ENCODE measurements at places on chromosomes 2 and 18.

DNA sequence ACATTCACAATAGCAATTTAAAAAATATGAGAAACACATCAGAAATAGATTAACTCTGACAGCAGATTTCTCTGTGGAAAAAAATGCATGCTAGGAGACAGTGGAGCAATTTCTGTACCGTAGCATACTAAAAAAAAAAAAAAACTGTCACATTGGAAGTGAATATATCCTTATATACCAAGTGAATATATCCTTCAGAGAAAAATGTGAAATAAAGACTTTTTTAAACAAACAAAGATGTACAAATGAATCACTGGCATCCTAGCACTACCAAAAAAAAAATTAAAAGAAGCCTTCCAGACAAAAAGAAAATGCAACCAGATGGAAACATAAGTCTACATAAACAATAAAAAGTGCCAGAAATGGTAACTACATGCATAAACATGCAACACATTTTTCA, 169.4 kb downstream of the NBAS start:
- DNase-seq, result no peak

DNA sequence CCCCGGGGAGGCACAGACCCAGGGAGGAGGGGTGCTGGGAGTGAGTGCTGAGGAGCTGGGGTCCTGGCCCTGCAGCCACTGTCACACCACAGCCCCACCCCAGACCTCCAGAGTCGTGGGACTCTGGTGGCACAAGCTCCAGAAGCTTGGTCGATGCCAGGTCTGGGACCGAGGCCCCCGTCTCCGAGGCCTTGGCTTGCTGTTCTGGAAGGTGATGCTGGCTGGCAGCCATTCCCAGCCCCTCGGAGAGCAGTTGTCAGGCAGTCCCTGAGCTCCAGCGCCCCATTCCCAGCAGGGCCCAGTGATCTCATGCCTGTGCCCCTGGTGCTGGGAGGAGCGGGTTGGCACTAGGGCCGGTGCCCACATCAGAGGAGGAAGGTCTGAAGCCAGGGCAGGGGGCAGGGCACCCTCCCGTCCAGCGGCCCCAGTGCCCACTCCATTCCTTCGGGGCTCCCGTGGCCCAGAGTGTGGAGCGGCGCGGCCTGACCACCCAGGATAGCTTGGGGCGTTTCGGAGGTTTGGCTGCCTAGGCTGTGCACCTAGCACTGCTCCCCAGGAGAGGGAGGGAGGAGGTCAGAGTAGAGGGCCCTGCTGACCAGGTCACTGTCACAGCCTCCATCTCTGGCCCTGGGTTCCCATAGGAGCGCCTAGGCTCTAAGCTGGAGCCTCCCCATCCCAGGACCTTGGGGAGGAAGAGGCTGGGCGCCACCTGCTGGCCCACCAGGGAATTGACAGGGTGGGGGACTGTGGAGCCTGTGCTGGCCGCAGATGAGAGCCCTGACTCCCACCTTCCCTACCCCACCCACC, 16.8 kb upstream of the ALPI start:
- peak; percentile 45 for DNase-seq

GRCh38 chr2:80926168-80926567, 621.6 kb upstream of the LRRTM1 start:
- no peak for DNase-seq

DNA sequence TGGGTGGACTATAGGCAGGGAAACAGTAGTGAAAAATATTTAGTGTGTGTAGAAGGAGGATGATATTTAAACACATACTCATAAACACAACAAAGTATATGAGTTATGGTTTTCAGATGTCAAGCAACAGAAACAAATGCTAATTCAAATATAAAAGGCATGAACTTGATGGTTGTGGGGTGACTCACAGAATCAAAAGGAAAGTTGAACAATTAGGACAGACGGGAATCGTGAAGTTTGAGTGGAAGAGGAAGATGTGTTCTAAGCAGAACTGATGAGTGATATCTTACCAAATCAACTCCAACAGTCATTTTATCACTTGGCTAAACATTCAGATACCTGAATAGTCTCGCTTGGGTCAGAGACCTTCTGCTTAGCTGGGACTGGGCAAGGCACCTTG, 53.6 kb upstream of the ITGA6 start:
- DNase-seq, result no peak

DNA sequence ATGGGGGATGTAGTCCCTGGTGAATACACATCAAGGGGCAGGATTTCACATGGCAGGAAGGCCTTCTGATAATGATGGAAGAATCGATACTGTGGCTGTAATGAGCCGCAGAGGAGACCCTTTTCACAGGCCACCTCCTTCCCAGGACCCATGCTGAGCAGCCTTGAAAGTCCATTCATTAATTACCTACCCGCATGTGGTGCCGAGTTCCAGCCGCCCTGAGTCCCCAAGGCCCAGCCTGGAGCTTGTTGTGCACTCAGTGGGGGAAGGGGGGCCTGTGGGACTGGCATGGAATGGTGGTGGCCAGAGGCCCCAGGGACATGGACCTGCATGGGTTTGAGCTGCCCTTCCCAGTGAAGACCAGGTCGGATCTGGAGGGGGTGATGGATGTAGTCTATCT, 25.5 kb downstream of the ASB18 start:
- no peak for DNase-seq

DNA sequence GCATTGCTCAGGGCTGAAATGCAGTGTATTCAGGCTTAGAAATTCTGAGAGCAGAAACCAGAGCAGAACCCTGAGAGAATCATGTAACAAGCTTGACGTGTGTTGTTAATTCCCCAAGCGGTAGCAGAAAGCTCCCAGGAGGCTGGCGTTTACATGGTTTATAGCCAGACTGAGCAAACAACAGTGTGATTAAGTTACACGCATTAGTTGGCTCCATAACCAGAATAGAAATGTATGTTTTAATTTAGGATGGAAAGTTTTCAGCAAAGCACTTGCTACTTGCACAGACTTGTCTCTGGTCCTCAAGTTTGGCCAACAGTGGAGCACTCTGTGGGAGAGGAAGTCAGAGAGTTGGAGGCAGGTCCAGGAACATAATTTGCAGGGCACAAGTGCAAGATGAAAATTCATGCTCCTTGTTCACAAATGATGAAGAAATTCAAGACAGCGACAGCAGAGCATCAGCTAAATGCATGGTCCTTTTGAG, 69.3 kb downstream of the MAPK4 start:
- DNase-seq, result no peak

DNA sequence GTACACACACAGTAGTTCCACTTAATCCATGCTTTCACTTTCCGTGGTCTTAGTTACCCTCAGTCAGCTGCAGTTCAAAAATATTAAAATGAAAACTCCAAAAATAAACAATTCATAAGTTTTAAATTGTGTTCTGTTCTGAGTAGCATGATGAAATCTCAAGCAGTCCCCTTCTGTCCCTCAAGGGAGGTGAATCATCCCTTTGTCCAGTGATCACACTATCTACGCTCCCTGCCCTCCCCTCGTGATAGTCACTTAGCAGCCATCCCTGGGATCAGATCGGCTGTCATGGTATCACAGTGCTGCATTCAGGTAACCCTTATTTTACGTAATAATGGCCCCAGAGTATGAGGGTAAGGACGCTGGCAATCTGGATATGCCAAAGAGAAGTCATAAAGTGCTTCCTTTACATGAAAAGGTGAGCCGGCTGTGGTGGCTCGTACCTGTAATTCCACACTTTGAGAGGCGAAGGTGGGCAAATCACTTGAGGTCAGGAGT, 5.8 kb upstream of the RTN4 start:
- DNase-seq, result no peak

DNA sequence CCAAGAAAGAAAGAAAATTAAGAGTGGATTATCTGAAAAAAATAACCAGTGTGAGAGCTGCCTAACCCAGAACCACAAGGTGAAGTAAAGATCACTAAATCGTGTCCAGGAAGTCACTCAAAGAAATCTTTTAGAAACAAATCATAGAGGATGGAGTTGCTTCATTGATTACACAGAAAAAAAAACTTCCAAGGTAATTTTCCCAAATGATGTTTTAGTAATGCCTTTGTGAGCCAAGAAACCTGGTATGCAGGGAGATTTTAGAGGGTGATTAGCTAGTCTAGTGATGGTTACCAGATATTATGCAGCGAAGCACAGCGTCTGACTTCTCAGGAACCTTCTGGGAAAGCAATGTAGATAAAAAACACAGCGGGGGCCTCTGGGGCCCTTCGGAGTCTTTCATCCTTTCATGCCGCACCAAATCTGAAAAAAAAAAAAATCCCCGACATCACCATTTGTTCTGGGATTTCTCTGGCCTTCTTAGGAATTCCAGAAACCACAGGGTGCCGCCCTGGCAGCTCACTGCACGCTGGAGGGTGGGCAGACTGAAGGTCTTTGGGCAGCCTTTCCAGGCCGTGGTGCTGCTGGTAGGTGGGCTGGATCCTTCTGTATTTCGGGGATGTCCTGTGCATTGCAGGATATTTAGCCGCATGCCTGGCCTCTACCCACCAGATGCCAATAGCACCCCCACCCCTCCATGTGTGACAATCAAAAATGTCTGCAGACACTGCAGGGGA, 17.3 kb downstream of the ALPK2 start:
- no peak for DNase-seq

GRCh38 chr2:10413991-10414451, 34.1 kb downstream of the ODC1 start:
- DNase-seq, result no peak

GRCh38 chr2:132033365-132033764, 128.4 kb downstream of the ANKRD30BL start:
- DNase-seq, result no peak

DNA sequence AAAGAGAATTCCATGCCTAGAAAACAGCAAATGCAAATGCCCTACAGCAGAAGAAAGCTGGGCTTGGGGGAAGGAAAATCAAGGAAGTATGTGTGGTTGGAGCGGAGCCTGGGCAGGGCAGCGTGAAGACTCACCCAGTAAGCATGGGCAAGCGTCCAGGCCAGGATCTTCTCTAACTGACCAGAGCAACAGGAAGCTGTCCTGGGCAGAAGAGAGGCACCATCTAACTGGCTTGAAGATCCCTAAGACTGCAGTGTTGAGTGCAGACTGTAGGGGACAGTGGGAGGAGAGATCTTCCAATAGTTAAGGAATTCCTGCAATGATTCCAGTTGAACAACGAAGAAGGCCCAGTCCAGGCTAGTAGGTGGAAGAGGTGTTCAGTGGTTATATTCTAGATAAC, 57.9 kb downstream of the NXPH2 start:
- DNase-seq, result no peak

DNA sequence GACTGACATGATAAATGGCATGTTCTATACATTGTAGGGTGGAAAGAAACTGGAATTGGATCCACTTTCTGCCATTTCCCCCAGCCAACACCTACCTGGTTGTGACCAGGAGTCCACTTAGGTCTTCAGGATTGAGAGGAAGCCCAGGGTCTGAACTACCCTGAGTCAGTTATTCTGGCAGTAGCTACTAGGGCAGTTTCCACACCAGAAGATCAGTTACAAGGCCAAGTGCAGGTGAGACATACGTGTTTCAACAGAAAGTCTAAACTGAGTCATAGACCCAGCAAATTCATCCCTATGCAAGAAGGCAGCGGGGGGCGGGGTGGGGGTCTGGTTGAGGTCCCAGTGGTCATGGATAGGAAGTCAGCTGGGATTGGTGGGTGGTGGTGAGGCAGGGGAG, 21.9 kb downstream of the ANTXR1 start:
- DNase-seq, result no peak

DNA sequence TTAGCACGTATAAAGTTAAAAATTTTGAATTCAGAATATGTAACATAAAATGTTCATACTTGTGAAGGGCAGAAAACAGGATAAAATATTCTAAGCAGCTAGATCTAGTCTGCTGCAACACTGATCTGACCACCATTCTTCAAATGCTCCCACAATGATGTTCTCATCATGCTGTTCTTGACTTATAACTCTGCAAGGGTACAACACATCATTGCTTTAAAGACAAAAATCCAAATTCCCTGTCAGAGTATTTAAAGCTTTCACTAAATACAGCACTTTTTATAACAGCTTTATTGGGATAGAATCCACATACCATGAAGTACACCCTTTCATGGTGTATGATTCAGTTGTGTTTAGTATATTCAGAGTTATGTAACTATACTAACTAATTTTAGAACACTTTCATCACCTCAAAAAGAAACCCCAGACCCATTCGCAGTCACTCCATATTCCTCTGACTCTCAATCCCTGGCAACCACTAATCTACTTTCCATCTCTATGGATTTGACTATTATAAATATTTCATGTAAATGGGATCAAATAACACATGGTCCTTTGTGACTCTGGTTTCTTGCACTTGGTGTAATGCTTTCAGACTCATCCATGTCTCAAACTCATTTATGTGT, 56.4 kb downstream of the MAP4K3 start:
- no peak for DNase-seq
